ENCODE measurements at places on chromosomes 5 and 9.

- no peak for DNase-seq
These were observed 17.3 kb downstream of the QSOX2 start for GRCh38 chr9:136228107-136228875.

DNA sequence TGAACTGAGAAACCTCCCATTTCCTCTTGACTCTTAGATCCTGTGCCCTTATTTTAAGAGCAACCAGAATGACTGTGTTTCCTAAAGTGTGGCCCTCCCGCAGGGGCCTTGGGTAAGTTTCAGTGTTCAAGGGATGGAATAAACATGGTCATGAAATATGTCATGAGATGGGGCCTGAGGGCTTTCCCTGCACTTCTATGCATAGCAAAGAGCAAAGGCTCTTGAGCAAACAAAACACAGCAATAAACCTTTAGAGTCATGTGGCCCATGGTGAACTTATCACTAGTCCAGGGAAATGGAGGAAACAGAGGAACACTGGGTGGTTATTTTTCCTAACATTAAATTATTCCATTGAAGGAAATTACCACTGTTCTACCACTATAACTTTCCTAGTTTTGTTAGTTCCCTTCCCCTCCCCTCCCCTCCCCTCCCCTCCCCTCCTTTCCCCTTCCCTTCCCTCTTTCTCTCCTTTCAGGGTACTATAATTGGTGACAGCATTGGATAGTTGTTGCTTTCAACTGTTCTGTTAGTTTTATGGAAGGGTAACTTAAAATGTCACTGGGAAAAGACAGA, 72.4 kb downstream of the CTSL start:
- DNase-seq: no peak

DNA sequence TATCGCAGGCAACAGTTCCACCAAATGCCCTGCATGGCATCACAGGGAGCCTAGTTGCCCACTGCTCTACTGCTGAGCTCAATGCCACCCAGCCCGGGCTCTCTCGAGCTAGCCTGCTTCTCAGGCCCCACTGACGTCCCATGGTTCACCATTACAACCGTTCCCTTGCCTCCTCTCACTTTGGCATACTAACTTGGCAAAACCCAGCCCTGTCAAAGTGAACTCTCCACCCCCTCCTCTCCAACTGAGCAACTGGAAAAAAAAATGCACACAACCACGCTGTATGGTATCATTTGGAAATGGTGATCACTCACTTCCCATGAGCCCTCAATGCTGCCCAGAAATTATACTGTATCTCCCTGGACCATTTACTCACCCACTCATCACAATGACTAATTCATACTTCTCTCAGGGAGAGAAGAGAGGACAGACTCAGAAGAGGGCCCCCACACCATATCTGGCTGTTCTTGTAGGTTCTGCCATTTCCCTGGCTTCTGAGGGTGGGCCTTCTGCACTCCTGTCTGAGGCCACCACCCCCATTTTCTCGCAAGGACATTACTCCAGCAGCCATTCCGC, 51.4 kb upstream of the RARS1 start:
- DNase-seq: no peak

DNA sequence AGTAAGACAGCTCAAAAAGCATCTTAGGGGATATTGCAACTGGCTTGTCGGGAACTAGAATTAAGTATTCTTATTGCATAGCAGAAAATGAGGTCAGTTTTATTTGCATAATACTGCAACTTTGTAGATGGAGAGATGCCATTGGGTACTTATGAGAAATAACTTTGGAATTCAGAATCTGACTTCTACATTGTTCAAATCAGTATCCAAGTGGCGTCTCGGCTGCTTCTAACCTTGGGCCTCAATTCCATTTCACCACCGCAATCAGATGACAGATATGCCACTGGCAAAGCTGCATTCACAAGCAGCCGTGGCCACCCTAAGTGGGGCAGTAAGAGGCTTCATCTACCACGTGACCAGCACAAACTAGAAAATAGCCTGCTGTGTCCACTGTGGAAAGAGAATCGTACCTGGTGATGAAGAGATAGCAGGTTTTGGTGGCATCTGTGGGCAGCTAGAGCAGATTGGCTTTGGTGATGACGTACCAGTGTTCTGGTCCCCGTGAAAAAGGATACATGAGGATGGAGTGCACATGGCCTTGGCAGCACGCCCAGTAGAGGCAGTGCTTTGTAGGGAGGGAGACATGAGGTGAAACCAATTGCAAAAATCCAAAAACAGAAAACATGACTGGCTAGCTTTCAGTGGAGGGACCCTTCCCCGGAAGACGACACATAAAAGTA, 116.6 kb downstream of the KLHL3 start:
- peak; percentile 45 for DNase-seq

GRCh38 chr9:82555431-82556051, 507.4 kb downstream of the RASEF start:
- no peak for DNase-seq

- no peak for DNase-seq
These were observed at the start of gene AMBP for GRCh38 chr9:114078021-114078780. Gene AMBP, minus strand, starts transcription at chr9:114078300. Its CDS starts 91 bp downstream, at chr9:114078209.

- no peak for DNase-seq
These were observed 652.2 kb upstream of the WWC1 start for GRCh38 chr5:167639273-167639672.

GRCh38 chr5:132142459-132142858, 68.9 kb downstream of the CSF2 start:
- no peak for DNase-seq

GRCh38 chr9:126599047-126599650, 14.6 kb upstream of the LMX1B start:
- DNase-seq: no peak

DNA sequence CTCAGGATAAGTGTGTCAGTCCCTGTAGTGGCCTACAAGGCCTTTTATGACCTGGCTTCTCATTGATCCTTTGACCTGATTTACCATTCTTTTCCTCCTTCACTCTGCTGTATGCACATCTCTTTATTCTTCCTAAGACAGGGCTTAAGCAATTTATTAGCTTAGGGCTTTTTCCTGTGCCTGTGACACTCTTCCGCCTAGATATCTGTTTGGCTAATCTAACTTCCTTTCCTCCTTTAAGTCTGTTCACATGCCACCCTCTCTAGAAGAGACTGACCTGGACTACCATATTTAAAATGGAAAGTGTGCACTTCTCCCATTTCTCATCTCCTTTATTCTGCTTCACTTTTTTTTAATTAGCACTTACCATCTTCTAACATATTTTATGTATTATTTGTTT, 29.1 kb downstream of the FOCAD start:
- DNase-seq: no peak
